ENCODE measurements at places on chromosomes 4 and X.

DNA sequence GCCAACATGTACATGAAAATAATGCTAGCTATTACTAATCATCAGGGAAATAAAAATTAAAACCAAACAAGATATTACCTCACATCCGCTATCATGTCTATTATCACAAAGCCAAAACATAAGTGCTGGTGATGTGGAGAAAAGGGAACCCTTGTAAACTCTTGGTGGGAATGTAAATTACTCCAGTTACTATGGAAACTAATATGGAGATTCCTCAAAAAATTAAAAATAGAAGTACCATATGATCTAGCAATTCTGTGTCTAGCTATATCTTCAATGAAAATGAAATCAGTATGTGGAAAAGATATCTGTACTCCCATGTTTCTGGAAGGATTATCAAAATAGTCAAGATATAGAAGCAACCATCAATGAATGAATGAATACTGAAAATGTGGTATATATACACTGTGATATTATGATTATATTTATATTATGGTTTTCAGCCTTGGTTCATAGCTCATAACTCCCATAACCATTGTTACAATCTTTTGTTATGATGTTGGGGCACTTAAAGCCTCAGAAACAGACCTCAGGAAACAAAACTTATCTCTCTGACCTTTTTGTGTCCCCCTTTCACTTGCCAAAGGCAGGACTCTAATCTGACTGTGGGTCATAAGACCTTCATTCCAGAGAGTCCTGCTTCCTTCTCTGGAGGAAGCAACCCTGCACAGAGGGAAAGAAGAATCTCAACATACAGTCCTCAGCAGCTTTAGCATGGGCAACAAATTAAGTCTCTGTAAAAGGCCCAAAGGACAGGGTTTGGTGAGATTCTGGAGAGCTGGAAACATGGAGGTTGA is 933.2 kb downstream of the ADGRL3 start:
- DNase-seq = no peak

DNA sequence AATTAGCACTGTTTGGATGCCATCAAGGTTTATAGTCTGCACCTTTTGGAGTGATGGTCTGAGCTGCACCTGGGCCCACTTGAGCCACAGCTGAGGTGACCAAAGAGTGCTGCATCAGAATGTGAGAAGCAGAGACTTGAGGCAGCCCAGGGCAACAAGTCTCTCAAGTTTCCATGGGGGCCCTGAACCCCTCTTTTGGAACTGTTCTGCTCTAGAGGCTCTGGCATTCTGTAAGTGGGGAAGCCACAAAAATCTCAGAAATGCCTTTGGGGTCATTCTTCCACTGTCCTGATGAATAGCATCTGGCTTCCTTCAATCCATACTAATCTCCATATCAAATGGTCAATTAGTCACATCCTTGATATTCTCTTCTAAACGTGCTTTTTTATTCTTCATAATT is 298.4 kb upstream of the MAOA start:
- no peak for DNase-seq

DNA sequence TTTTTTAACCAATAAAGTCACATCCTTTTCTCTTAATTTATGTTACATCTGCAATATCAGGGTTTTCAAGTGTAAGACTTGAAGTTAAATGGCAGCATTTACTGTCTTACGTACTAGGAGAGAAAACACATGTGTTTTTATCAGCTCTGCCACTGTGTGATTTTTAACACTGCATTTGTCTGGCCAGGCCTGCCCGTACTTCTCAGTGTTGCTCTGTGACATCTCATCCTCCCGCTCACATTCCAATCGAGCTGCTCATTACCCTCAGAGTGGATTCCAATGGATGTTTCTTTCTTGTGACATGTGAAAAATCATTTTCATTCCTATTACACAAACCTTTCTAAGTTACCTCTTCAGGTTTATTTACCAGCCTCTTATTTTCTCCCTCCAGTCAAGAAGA is 420.3 kb downstream of the FAT4 start:
- DNase-seq = no peak

DNA sequence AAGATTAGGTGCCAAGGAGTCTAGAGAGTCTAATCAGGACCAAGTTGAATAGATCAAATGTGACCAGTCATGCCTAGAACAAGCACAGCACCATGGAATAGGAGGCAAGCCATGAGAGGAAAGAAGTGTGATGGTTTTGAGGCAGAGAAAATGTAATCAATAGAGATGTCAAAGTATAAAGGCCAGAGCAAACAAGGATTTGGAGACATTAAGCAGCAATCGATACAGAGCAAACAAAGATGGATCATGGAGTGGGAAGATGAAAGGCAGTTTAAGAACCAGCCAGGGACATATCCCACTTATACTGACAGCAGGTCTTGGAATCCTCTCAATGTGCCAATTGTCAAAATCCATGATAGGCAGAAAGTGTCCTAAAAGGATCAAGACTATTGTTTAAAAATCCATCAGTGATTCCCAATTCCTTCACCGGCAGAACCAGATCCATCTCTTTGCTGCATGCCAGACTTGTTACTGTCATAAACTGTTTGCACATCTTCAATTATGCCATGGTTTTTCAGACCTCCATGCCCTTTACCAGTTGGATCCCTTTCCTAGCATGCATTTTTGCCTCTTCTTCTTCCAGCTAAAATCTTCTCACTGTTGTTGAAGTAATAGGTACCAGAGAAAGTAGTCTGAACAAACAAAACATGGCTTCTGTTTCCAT is 520.7 kb upstream of the ARX start:
- DNase-seq = no peak

DNA sequence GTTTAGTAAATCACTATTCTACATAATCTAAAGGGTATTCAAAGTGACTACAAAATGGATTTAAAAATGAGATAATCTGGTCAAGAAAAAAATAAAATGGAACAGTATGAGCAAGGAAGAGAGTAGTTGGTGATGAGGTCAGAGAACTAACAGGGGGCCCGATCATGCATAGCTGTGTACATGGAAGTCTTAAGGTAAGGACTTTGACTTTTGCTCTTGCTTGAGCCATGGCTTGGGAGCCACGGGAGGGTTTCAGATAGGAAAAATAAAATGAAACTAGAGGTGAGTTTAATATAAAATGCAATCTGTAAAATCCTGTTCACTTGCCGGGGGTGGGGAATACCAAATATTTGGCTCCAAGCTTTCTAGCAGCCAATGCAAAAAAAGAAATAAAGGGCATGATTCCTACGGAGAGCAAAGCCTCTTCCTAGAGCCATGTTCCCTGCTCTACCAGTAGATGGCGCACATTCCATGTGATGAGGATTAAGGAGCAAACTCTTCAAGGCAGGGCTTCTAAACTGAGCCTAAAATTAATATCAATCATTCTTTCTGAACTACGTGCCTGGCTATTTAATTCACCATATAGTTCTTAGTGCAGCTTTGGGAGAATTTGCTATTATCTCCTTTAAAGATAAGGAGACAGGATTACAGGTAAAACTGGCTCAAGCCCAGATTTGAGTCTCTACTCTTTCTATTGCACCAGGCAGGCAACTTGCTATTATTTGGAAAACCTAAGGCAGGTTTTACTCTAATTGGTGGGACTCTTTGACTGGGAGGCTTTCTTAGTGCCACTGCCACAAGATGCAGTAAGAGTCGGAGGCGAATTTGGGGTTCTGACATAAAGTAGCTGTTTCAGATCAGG is 6.8 kb upstream of the CLCN5 start:
- DNase-seq = no peak

DNA sequence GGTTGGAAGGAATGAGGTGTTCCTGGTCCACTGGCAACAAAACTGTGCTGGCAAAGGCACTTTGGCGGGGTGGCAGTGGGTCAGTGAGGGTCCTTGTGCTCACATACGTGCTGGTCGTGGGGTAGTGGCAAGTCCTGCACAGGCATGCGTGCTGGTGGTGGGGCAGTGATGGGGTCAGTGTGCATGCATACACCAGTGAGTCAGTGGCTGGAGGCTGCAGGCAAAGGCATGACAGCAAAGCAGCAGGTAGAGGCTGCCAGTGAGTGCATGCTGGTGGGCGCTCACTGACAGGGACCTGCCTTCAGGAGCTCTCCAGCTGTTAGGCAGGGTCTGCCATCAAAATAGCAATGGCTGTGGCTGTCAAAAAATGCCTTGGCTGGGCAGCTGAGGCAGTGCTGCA is 42.1 kb downstream of the TMPRSS11E start:
- no peak for DNase-seq

DNA sequence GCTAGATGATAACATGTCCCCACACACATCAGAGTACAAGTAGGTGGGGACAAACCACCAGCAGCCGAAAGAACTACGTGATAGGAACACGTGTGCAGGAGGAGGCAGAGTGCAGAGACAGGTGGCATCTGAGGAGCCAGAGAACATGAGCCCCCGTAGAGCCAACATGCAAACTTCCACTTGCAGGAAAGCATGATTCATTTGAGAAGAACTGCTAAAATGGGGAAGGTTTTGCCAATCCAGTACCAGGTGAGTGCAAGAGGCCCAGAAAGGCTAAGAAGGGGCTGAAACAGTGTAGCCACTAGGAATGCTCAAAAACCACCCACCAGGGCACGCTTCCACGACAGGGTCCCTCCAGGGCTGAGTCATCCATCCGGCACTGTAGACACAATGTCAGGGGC is 149.8 kb upstream of the TENM3 start:
- DNase-seq = no peak

- DNase-seq = no peak
Measured at GRCh38 chr4:41267997-41268396, 11.3 kb downstream of the UCHL1 start.

GRCh38 chr4:146260521-146260920 is 46.2 kb downstream of the REELD1 start:
- DNase-seq = no peak

GRCh38 chrX:9310616-9311015 is 154.2 kb upstream of the TBL1X start:
- DNase-seq = no peak

DNA sequence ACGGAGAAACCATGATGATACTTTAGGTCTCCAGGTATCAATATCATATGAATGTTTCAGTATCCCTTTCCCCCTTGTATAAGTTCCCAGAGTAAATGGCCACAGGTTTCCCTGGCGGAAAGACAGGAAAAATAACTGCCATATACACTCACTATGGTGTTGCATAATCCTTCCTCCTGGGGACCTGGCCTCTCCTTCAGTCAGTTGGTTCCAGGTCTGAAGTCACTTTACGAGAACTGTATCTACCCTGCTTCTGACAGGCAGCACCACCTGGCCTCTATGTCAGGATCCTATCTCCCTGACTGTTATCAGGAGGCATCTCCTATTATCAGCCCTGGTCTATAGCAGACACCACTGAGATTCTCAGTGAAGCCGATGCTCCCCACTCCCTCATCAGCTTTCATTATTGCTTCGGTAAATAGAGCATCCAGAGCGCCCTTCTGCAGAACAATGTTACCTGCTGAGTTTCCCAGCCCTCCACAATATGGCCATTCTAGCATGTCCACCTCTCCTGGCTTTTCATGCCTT is 22.6 kb downstream of the HAUS3 start:
- no peak for DNase-seq

DNA sequence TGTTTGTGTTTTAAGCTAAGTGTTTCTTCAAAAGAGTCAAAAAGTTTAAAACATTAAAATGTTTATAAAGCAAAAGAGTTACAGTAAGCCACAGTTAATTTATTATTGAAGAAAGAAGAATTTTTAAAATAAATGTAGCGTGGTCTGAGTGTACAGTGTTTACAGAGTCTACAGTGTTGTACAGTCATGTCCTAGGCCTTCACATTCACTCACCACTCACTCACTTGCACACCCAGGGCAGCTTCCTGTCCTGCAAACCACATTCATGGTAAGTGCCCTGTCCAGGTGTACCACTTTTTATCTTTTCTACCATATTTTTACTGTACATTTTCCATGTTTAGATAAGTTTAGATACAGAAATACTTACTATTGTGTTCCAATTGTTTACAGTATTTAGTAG is 239.7 kb upstream of the AGA start:
- DNase-seq = no peak

GRCh38 chrX:86964321-86964720 is 553.3 kb upstream of the KLHL4 start:
- DNase-seq = no peak

DNA sequence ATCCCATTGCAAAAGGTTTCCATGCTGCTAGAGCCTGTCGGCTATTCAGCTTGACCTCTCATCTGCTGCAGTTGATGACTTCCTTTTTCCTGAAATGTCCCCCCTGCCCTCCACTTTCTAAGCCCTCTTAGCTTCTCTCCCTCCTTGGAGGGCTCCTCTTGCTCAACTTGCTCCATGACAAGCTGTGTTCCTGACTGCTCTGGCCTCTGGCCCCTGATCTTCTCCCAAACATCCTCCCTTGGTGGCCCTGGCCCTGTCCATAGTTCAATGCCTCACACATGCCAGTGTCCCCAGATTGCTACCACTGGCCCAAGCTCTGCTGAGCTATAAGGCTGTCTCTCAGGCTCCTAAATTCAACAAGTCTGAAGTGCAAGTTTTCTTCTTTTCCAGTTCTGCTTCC is 29.6 kb downstream of the RASL11B start:
- DNase-seq = no peak

DNA sequence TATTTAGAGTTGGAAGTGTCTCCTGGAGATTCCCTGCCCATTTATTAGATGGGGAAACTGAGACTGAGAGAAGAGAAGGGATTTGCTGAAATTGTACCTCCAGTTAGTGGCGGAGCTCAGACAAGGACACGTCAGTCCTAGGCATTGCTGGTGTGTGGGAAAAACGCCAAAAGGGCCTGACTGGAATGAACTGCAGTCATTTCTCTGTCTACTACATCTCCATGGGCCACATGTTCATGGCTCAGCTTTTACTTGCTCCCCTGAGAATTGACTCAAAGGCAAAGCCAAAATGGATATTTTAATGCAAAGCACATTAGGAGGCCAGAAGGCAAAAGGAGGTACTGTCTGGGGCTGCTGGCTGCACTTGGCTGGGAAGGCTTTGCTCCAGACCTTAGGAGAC is 3.9 kb downstream of the TFDP3 start:
- no peak for DNase-seq

Measured in stimulated activated naive CD4-positive, alpha-beta T cell (primary cell).